Activated CD4-positive, alpha-beta T cell treated with anti-CD3 and anti-CD28 coated beads for 36 hours (primary cell): ENCODE measurements at places on chromosomes 1 and 21. TPM values are rescaled to one million over a fixed set of nuclear protein-coding genes. Genes with fewer than 3 reads are reported as not detected.

Gene WNT4
- total RNA-seq, result not detected

Gene KRTAP13-2
- total RNA-seq, result not detected

Gene RGSL1
- total RNA-seq, result not detected

Gene S100A10
- total RNA-seq, result 230 TPM

Gene LAD1
- not detected for total RNA-seq

Gene VCAM1
- not detected for total RNA-seq

Gene HSF2BP
- total RNA-seq, result 1.5 TPM

Gene ANGPTL3
- not detected for total RNA-seq

Gene ZNHIT6
- 23.8 TPM for total RNA-seq

Gene ACKR1
- not detected for total RNA-seq

Gene JAK1
- total RNA-seq, result 114 TPM

Gene SPRR1A
- not detected for total RNA-seq

DNA sequence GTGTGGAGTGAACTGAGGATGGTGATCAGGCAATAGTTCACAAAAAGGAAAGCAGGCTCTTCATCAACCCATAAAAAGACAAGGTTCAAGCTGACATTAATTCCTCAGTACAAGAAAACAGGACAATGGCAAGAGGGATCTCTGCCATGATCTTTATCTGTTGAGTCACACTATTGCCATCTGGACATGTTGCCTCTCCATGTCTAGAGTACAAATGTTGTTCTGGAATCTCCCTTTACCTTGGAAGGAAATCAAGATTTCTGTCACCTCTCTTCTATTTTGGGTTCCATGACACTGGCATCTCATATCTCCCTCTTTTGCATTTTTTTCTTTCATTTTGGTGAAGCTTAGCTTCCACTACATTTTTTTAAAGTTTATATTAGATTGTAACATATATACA is 329.1 kb downstream of the USP25 start:
- DNase-seq, result no peak

DNA sequence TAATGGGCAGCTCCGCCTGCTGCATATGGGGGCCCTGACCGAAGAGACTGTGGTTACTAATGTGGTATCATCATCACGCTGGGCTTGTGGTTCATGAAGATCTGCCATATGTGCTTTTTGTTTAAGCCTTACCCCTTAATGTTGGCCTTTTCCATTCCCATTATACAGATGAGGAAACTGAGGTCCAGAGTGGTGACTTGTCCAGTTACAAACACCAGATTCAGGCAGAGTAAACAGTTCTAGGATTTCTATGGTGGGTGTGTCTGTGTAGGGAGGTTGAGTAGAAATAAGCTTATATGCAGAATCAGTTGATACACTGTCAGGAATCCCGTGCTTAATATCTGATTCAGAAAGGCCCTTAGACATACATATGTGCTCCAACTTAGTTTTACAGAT is 691 bp downstream of the UTP11 start:
- DNase-seq, result no peak

GRCh38 chr1:80659161-80659560 is 1141.6 kb upstream of the ADGRL2 start:
- DNase-seq, result no peak

GRCh38 chr1:113872219-113872935 is 865 bp upstream of the PTPN22 start:
- peak; percentile 28 for DNase-seq

GRCh38 chr1:54010415-54011117 is 7.4 kb downstream of the LDLRAD1 start:
- DNase-seq, result no peak

- DNase-seq, result no peak
Measured at GRCh38 chr1:5962265-5963105, 29.7 kb downstream of the NPHP4 start.

DNA sequence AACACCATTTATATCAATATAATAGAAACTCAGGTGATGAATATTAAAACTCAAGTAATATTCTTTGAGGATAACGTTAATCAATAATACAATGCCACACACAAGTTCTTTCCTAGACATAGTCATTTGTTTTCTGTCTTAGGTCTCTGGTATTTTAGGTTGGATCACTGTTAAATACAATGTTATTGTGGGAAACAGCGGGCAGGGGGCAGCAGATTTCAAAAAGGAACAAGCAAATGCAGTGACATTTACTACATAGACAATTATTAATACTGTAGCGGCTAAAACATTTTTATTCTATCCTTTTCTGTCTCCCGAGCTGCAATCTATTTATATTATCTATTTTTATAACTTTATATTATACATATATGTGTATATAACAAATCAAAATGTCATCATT is 186.4 kb upstream of the ZNHIT6 start:
- DNase-seq, result peak; percentile 40

- DNase-seq, result no peak
Measured at GRCh38 chr21:35854281-35854680, 206.0 kb downstream of the SETD4 start.

GRCh38 chr1:101235696-101236515 is 913 bp upstream of the S1PR1 start:
- DNase-seq, result peak; percentile 86

DNA sequence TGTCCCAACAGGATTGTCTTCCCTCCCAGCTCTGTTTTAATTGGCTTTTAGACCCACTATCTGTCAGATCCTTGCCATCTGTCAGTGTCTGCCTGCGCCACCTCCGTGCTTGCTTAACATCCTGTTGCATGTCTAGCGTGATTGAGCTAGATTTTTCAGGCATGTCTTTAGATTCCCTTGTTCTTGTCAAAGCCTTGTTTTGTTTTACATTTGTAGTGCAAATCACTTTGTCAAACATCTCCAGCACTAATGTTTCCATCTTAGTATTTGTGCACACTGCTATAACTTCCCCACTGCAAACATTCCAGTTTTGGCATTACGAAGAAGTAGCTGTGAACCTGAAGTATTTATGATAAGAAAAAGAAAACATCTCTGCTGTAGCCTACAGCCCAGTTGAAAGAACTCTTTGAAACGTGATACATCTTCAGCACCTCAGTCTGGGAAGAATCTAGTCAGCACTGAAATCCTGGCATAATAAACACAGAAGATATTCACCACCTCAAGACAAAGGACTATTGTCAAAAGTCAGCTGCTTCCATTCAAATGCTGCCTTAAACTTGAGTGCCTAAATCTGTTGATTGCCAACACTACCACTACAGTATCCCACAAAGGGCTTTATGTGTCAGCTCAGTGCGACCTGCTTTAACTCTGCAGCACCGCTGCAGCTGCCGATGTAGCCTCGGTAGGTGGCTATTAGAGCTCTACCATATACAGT is 105.0 kb downstream of the FNBP1L start:
- no peak for DNase-seq

DNA sequence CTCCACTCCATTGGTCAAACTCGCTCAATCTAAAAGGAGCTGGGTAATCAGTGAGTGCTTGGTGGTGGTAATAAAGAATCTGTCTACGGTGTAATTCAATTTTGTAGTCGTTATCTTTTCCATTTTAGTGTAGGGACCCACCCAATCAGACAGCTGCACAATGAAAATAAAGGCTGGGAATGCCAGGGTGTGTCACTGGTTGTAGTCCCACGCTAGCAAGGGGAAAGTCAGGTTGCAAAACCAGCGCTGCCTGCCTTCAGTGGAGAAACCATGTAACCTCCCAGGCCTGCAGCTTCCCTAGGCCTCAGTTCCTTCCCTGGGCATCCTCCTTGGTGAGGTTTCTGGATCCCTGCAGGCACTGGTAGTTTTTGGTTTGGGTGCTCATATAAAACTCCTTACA is 49.4 kb upstream of the PPP2R5A start:
- no peak for DNase-seq

GRCh38 chr1:207423560-207424292 is 30.4 kb upstream of the CR2 start:
- no peak for DNase-seq

DNA sequence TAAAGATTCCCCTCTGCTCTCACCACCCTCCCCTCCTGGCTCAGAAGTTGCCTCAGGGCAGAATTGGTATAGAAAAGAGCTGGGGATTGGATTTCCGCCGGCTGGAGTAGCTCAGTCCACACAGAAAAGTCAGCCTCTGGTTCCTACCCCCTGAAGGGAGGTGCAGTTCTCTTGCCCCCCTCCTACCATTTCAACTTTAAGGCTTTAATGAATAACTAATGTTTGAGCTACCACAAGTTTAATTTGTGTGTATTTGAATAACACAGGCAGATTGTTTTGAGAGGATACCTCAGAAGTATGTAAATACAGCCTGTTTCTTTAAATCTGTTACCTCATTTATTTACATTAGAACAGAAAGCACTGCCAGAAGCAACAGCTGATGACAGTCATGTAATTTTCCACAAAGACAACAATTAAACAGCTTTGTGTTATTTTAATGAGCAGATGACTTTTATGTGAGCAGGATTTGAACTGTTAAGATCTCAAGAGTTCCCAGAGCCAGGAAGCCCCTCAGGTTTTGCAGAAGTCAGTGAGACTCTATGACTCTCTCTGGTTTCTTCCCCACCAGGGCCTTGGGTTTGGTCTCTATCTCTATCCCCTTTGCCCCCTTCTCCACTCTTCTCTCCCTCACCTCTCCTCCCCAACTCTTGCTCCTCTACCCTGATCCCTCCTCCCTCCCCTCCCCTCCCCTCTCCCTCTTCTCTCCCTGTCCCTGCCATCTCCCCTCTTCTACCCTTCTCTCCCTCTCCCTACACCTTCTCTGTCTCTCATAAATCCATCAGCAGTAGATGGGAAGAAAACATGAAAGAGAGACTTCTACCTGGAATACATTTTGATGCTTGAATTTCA is 26.3 kb downstream of the DUSP10 start:
- DNase-seq, result no peak

- DNase-seq, result no peak
Measured at GRCh38 chr1:79663916-79664315, 657.4 kb upstream of the ADGRL4 start.

- DNase-seq, result no peak
Measured at GRCh38 chr1:98688110-98688739, 26.7 kb downstream of the SNX7 start.

DNA sequence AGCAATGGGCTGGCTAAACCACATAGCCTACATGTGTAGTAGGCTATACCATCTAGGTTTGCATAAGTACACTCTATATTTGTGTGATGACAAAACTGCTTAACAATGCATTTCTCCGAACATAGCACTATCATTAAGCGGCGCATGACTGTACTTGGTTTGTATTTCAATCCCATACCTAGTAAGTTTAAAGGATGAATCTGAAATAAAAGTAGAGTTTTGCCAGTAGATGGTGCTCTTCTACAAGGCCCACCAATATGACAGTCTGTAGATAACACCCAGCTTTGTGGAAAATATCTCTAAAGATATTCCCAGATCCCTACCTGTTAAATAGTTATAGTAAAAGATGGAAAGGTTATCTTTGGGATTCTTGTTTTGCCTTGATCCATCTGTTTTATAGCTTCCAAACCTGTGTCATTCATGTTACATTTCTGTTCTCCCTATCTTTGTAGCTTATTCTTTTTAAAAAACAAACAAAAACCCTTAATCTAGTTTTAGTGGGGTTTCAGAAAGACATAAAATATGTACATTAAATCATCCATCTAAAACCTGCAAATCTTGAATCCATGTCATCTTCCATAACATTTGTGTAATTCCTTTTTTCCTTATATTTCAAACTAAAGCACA is 33.9 kb upstream of the ASPM start:
- no peak for DNase-seq

DNA sequence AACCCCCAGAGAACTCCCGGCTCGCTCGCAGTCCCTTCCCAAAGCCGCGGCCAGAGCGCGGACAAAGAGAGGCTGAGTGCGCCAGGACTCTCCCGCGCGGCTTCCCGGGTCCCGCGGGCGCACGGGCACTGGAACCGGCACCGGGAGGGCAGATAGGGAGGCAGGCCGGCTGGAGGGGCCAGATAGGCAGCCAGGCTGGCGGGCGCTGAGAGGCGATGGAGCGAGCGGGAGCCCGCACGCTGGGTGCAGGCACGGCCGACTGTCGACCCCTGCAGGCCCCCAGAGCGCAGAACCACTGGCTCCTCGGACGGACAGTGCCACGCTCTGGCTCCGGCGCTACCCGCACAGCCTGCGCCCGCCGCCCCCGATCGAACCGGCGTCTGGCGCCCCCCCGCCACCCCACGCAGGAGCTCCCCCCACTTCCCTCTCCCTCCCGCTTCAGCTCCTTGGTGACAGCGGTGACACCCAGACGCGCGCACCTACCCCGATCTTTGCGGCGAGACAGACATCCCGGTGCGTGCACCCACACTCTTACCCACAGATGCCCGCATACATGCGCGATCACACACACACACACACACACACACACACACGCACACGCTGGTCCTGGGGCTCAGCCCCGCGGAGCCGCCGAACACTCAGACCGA is 534 bp downstream of the SLC6A9 start:
- DNase-seq, result peak; percentile 68
